Right hindlimb (tissue), 1 donor: ENCODE measurements at places on chromosomes 16 and 17.

- DNase-seq: peak; percentile 75
These were observed 1.2 kb upstream of the EFNB3 start for GRCh38 chr17:7703584-7704479.

DNA sequence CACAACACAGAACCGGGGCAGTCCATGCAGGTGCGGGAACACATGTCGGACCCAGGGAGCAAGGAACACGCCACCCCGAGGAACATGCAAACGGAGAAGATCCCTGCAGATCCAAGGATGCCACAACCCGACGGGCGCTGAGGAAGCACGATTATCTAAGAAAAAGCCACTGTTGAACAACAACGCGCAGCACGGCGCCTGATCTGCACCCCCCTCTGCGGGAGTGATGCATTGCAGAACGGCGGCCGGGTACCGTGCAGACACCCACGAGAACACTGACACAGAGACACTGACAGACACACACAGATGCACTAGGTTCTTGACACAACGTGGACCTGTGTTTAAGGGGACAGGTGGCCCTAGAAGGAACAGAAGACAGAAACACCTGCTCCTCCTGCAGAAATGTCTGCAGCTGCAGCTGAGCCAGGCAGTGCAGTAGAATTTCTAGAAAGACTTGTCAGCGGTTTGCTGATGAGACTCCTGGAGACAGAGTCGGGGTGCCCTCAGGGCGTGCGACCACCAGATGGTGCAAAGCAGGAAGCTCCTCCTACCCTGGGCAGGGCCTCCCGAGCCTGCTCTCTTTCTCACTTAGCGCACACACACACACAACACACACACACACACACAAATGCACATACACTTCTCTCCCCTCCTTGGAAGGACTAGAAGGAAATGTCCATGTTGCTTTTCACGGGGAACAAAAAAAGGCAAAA is 7.5 kb downstream of the NPTX1 start:
- no peak for DNase-seq

DNA sequence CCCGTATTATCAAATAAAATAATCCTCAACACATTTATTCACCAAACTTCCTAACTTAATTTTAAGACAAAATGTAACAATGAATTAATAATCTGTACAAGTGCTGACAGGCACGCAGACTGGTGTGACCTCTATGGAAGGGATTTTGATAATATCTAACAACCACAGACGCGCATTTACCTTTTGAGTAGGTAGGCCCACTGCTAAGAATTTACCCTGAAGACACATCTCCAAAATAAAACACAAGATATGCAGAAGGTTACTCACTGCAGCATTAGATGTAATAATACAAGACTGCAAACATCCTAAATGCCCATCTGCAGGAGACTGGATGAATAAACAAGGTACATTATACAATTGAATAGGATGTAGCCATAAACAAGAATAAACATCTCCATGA is 22.7 kb upstream of the CMTM4 start:
- DNase-seq: no peak

GRCh38 chr17:38428112-38428642 is at the start of gene ARHGAP23:
Gene ARHGAP23 (plus strand): TSS chr17:38428464. CDS start chr17:38428486, 22 bp downstream.
- DNase-seq: peak; percentile 59

GRCh38 chr17:17343896-17344506 is 40.8 kb downstream of the NT5M start:
- DNase-seq: peak; percentile 11

- no peak for DNase-seq
These were observed 35.4 kb downstream of the CMTM4 start for GRCh38 chr16:66661210-66661560.
